ENCODE measurements at places on chromosomes 2 and 18. TPM values are rescaled to one million over a fixed set of nuclear protein-coding genes. Genes with fewer than 3 reads are reported as not detected.

C2orf81 gene
- 6.2 TPM for total RNA-seq

GRCh38 chr2:137675584-137676327 lies 288.5 kb upstream of the HNMT start:
- H3K27ac ChIP-seq, result no peak overlapping the region
- H3K4me3 ChIP-seq, result no peak overlapping the region
- H3K36me3 ChIP-seq, result no peaks in the 10 kb centered on the region
- H3K27me3 ChIP-seq, result no peaks in the 10 kb centered on the region
- no peak for DNase-seq
- H3K4me1 ChIP-seq, result no peaks in the 10 kb centered on the region

GRCh38 chr2:237722616-237723015 lies 76.0 kb upstream of the RBM44 start:
- H3K27me3 ChIP-seq, result no peaks in the 10 kb centered on the region
- H3K27ac ChIP-seq, result no peak overlapping the region
- H3K36me3 ChIP-seq, result peaks cover 15% of the 10 kb centered on the region
- H3K4me1 ChIP-seq, result peaks cover 34% of the 10 kb centered on the region
- H3K4me3 ChIP-seq, result no peak overlapping the region

DNA sequence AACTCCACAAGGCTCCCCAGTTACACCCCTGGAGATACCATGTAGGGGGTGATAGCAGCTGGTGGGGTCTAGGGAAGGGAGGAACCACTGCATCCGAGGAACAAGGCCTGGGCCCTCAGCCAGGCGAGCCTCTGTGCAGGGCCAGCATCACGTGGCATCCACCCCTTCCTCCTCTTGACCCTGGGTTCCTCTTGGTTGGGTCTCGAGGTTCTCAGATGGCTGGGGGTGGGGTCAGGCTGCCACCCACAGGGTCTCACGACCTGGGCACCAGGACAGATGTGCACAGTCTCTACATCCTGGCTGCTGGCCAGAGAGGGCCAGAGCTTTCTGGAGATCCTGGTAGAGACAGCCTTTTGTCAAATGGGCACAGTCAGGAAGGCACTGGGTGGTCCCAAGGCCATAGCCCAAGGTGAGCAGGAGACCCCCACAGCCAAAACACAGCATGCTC lies 10.4 kb downstream of the HS6ST1 start:
- H3K4me3 ChIP-seq, result no peak overlapping the region
- no peak overlapping the region for H3K27ac ChIP-seq
- H3K27me3 ChIP-seq, result no peaks in the 10 kb centered on the region
- H3K4me1 ChIP-seq, result peaks cover 20% of the 10 kb centered on the region
- no peak for DNase-seq

DNA sequence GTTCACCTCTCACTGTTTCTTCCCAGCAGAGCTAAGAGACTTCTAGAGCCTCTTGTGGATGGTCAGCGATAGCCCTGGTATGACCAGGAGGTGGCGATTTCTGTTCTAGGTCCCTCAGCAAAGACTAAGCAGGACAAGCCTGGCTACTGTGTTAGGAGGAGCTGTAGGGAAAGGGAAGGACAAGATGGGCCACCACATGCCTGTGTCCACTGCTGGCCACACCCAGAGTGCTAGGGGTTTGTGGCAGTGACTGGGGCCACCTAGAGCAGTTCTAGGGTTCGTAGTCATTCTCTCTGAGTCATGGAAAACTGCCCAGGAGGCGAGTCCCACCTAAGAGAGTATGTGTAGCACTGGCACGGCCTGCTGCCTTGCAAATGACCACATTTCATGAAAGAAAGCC lies 179.4 kb downstream of the ALPK2 start:
- no peak for DNase-seq
- no peaks in the 10 kb centered on the region for H3K4me1 ChIP-seq
- H3K4me3 ChIP-seq, result no peak overlapping the region
- no peaks in the 10 kb centered on the region for H3K36me3 ChIP-seq
- no peak overlapping the region for H3K27ac ChIP-seq

Measured in activated naive CD8-positive, alpha-beta T cell treated with anti-CD3 and anti-CD28 coated beads for 36 hours (primary cell).